ENCODE measurements at places on chromosomes 2 and 18.

- no peak for DNase-seq
These were observed 24.4 kb downstream of the SGPP2 start for GRCh38 chr2:222448748-222449181.

DNA sequence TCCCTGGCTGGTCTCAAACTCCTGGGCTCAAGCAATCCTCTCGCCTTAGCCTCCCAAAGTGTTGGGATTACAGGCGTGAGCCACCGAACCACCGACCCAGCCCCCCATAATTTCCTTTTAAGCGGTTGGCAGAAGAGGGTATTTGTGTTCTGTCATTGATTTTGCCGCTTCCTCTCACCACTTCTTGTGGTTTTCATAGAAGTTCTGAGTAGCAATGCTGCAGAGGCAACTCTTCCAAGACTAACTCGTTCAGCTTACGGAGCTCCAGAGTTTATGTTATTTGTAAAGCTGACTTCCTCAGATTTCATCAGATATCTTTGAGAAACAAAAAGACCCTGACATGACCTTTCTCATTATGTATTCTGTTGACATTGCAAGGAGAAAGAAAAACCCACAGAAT lies 261.4 kb upstream of the KCNJ3 start:
- peak; percentile 1 for DNase-seq

DNA sequence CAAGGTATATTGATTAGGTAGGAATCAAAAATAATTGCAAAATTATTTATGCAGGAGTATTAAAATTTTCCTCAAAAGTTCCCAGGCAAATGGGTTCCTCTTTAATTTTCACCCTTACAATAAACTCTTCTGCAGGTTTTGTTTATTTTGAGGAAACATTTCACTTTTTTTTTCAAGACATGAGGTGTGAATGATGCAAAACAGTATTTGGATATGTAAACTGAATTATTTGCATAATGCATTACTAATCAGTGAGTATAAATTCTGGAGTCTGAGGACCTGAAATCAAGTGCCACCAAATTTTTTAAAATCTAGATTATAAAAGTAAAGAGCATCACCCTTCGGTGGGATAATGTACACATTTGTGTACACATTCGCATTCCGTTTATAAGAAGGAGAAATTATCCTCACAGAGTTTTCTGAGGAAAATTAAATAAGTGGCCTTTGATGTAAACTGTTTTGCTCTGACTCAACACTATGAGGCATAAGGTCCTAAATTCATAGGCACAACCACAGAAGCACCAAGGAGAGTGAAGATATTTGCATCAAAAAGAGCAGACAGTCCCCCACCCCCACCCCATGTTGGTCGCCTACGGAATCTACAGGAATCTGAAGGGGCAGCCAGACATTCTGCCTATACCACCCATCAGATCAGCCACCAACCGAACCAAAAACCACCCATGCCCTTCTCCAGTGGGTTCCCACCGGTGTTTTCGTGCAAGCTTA lies 33.1 kb downstream of the BCL11A start:
- no peak for DNase-seq

DNA sequence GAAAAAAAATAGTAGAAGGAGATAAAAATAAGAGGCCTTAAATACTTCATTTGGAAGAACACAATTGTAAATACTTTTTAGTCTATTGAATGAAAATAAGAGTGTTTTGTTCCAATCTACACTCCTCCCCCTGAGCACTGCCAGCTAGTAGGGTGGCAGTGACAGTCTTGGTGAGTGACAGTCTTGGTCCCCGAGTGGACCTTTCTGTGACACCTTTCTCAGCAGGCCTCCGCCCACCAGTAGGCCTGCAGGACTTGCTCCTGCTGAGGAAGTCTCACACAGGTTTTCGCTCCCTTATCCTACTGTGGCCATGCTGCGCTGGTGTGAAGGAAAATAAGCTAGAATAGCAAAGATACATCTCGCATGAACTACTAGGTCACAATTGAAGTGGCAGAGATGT lies 666.8 kb downstream of the NR4A2 start:
- DNase-seq, result no peak

DNA sequence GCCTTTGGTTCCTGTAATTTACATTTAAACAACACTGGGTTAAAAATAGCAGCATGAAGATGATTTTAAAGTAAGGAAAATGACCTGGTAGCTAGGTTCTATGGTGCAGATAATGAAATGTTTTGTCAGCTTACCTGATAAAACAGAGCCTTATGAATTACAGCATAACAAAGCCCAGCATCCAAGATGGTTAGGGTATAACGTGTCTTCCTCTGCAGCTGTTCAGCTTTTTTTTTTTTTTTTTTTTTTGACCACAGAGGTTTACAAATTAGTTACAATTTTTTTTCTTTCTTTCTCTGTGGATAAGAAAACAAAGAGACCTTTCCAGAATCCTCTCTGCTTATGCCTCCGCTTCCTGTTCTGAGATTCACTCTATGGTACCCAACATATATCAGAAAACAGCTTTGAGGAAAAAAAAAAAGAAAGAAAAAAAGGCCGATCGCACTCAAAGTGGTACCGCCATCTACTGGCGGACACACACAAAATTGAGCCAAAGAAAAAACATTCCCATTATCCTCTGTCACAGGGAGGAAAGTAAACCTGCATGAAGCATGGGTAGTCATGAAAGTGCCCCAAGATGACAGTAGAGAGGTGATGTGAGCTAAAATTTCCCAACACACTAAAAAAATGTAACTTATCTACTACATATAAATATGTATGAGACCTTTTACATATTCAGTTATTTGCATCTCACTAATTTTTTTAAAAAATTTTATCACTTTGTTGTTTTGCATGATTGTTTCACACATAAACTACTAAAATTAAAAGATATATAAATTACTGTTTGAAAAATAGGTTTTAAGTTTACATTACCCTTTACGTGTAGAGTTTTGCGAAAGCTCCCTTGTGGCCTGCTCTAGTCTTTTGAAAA lies at the start of gene SCN3A:
Gene SCN3A, minus strand, starts transcription at position 362 of the 871 bp plus-strand sequence. CDS start 27,656 bp downstream, outside the sequence.
- no peak for DNase-seq

GRCh38 chr2:26076001-26076587 lies 42.2 kb downstream of the RAB10 start:
- no peak for DNase-seq

- DNase-seq, result no peak
These were observed 337.8 kb downstream of the CDH2 start for GRCh38 chr18:27839141-27839540.

DNA sequence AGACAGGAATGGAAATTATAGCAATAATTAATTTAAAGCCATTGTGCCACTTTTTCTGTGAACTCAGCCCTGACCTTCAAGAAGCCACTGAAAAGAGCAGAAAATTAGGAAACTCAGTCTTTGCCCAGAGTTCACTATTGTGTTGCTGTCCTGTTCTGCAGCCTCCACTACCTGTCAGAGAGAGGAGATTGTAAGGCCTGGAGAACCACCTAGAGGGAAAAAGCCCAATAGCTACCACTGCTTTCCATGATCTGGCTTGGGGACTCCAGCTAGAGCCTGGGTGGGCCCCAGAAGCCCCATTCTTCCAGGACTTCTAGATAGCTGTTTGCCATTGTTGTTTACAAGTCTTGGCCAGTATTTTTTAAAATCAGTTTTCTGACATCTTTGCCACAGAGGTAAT lies 176.1 kb upstream of the KLF7 start:
- DNase-seq, result no peak

DNA sequence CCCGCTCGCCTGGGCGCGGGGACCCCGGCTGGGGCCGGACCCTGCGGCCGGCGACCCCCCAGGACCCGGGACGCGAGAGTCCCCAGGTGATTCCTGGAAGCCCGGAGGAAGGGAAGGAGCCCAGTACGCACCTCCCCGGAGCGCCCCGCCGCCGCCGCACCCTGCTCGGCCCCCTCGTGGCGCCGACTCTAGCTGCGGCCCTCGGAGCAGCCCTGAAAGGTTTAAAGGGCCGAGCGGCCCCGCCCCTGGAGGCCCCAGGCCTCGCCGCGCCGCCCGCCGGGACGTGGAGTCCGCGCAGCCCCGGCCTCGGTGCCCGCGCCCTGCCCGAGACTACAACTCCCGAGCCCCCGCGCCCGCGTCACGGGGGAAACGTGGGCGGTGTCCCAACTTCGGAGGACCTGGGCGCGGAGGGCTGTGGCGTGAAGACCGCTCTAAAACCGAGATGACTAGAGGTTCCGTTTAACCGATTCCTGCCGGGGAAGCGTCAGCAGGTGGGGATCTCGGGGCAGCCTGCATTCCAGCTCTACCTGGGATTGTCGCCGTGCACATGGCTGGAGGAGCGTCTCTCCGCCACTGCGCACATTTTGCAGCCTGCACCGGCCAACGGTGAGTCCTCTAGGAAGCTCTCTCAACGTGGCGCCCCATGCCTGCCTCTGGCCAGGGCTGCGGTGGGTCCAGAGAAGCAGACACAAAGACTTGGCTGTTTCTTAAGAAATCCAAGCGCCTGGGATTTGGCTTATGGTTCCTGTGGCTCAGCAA lies at the start of gene TMEM150A:
Gene TMEM150A, minus strand, starts transcription at position 223 of the 759 bp plus-strand sequence. CDS start 750 bp downstream, outside the sequence.
- peak; percentile 90 for DNase-seq

- no peak for DNase-seq
These were observed 40.2 kb upstream of the TGIF1 start for GRCh38 chr18:3409811-3410210.

- no peak for DNase-seq
These were observed 156.1 kb downstream of the ANTXR1 start for GRCh38 chr2:69168950-69169654.

DNA sequence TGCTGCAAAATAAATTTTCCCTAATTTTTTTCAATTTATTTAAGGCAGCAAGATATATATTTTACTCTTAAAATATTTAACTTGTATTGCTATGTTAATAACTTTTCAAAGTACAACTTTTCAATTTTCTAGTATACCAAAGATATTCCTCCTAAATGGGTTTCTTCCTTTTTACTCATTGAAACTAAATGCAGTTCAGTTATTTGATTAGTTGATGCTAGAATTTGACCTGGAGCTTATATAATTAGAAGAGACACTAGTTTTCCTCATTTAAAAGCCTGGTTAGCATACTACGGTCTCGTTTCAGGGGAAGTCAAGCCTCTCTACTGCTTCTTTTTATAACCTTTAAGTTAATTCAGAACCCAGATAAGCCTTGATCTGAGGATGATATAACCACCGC lies at the start of gene ARHGEF33:
Gene ARHGEF33, plus strand, starts transcription at position 301 of the 400 bp plus-strand sequence. CDS start 29,573 bp downstream, outside the sequence.
- no peak for DNase-seq

- no peak for DNase-seq
These were observed 99.5 kb upstream of the AGAP1 start for GRCh38 chr2:235394278-235394828.

GRCh38 chr2:27115519-27115918 lies 3.4 kb downstream of the CGREF1 start:
- DNase-seq, result no peak

Data from CD4-positive, alpha-beta T cell treated with Interleukin-12 subunit alpha and Interleukin-12 subunit beta, for 1 hour (primary cell).